ENCODE measurements at places on chromosomes 12 and 14.

GRCh38 chr12:52926596-52927234 is 21.8 kb upstream of the KRT8 start:
- DNase-seq: no peak

GRCh38 chr12:19978193-19978592 is 390.1 kb upstream of the PDE3A start:
- DNase-seq: no peak

DNA sequence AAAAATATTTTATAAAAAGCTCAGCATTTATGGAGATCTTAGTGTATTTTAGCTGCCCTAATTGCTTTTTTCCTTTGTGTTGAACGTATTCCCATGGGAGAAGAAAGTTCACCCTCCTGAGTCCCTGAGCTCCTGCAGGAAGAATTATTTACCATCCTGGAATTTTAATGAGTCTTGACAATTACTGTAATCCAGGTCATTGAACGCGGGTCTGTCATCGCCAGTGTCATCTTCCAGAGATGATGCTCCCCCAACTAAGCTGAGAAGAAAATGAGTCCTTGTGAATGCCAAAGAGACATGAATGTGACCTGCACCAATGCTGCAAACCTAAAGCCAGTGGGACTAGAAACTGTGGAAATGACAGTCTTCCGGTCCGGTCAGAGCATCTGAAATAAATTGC is 129.5 kb downstream of the FBXL14 start:
- DNase-seq: no peak

- no peak for DNase-seq
These were observed 1122.2 kb upstream of the TMEM132C start for GRCh38 chr12:127144770-127145169.

GRCh38 chr12:102971227-102971626 is 13.8 kb downstream of the ASCL1 start:
- DNase-seq: no peak

DNA sequence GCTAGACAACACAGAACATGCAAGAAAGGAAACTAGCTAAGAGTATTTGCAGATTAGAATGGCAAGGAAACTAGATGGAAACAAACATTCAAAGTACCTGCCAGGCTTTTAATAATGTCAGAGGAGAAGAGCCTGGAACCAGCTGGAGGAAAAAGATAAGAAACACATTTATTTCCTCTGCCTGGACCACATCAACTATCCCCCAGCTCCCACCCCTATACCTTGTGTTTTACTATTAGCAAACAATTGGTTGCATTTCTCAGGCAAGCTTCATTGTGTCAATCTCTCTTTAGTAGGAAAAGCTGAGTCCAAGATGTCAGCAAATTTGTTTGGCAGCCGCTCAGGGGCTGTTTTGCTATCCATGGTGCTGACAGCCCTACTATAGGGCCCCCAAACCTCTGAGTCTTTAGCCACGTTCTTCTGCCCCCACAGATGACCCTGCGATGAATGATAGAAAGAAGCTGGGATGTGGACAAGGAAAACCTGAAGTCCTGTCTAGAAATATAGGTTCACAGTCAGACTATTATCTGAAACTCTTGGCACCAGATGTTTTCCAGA is 11.6 kb upstream of the SYNDIG1L start:
- DNase-seq: no peak

DNA sequence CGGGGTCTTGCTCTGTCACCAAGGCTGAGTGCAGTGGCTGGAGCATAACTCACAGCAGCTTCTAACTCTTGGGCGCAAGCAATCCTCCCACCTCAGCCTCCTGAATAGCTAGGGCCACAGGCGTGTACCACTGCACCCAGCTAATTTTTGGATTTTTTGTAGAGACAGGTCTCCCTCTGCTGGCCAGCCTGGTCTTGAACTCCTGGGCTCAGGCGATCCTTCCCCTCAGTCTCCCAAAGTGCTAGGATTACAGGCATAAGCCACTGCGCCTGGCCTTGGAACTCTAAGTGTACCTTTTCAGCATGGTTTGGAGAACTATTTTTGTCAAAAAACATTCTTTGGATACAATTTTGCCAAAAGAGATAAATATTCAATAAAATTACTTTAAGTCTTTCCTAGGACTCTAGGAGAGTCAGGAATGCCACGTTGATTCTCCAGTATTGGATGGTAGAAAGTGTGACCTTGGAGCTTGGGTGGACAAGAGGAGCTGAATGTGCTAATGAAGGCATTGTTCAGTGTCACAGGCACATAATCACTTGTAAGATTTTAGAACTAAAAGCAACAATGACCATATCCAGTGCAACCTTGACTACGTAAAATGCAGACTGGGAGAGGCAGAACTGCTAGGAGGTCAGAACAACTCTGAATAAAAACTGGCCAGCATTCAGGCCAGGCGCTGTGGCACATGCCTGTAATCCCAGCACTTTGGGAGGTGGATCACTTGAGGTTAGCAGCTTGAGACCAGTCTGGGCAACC is 2.8 kb downstream of the SRSF9 start:
- peak; percentile 59 for DNase-seq

DNA sequence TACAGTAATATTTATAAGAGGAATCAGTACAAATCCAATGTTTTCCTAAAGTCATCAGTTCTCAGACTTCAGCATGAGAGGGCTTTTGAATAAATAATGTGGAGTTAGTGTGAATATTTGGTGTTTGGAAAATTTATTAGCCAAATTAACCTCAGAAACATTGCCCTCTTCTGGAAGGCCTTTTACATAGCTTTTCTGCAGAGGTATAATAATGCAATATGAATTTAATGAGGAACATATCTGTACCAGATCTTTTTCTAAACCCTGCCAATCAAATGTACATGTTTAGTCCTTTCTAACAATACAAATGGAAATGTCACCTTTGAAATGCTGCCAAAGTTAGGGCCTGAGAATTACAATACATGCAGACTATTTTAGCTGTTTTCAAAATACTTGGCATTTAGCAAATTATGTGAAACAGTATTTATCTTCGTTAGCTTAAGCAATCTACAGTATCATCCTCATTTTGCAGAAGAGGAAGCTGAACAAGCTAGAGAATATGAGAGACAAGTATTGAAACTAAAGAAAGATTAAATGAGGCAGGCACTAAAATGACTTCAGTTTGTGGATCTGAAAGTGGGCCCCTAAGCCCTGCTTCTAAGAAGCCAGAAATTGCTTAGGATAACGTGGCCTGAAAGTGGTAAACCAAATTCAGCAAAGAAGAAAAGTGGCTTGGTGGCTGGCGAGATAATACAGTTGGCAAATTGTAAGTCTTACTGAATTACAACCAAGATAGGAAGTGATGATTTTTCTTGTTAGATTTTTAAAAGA is 60.4 kb upstream of the MANSC4 start:
- DNase-seq: no peak

DNA sequence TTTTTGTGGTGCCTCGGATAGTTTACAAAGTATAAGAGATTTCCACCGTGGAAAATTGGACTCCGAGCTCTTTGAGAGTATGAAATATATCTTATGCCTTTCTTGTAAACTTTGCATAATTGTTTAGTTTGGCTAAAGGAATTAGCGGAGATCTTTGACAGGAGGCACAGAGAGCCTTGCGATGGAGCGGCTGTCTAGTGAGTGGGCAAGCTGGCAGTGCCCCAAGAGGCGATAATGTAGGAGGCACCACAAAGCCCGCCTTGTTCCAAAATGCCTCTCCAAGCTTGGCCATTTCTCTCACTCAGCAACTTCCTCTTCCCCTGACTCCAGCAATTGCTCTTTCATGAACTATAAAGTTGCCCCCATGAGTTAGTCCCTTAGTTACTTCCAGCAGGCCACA is 270.1 kb upstream of the PRICKLE1 start:
- no peak for DNase-seq

DNA sequence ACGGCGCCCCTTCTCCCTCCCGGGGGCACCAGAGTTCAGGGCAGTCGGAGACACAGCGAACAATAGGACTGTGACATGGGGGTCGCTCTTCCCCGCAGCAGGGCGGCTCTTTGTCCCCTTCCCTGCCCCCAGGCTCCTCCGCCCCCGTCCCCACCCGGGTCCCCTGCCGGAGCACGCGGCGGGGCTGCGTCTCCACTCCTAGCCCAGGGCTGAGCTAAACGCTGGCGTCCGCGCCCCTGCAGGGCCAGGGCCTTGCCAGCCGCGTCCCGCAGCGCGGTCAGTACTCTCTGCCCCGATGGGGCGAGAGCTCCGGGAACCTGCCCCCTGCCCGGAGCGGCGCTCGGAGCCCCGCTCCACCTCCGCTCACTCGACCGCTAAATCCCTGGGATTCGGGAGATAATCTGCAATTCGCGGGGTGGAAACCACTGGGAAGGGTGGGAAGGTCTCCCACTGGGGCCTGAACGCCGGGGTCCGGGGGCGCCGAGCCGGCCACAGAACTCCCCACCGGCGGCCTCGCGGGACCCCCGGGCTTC is 825 bp upstream of the CCDC85C start:
- DNase-seq: no peak

DNA sequence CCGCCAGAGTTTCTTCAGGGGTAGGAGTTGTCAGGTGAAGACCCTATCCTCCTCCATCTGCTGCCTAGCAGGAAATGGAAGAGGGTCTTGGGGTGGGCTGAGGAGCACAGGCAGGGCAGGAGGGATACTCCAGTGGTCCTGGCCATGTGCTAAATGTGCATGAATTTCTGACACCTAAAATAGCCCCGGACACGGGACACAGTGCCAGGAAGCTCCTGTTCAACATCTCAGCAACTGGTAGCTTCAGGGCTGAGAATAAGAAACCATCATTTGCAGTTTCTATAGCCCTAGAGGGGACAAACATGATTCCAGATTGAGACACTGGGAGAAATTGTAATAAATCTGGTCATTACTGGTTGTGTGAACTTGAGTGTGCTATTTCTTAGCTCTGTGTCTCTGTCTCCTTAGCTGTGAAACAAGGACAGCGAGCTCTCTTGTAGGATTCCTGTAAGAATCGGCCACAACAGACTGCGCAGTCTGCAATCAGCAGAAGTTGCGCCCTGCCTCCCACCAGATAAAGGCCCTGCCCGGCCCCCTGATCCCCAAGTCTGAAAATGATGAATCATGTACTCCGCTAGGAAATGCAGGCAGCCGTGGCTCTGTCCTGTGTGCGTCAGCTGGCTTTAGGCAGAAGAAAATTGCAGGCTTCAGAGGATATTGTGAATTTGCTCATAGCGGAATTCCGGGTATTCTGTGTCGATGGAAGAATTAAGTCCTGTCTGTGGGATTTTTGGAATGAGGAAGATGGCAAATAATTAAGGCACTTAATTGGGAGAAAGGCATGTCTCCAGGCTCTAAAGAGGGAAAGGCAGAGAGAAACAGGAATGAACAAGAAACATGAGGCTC is 35.2 kb upstream of the MEG3 start:
- no peak for DNase-seq

GRCh38 chr12:103392722-103393121 is 103.0 kb downstream of the C12orf42 start:
- no peak for DNase-seq

- DNase-seq: no peak
These were observed 72.0 kb downstream of the DICER1 start for GRCh38 chr14:95085321-95085720.

DNA sequence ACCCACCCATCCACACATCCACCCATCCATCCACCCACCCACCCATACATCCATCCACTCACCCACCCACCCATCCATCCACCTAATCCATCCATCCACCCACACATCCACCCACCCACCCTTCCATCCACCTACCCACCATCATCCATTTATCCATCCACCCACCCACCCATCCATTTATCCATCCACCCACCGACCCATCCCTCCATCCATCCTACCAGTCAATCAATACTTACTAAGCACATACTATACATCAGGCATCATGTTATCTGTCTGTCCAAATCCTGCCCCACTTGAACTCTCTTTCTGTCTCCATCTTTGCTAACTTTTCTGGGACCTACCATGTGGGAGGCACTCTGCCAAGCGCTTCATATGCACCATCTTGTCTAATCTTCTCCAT is 15.4 kb downstream of the GALNT9 start:
- no peak for DNase-seq

GRCh38 chr14:105311838-105312237 is 2.7 kb upstream of the PACS2 start:
- no peak for DNase-seq

- no peak for DNase-seq
These were observed 79.7 kb downstream of the KSR2 start for GRCh38 chr12:117889098-117889497.

GRCh38 chr14:93317875-93318807 is 14.7 kb downstream of the BTBD7 start:
- no peak for DNase-seq
